Activated naive CD4-positive, alpha-beta T cell treated with anti-CD3 and anti-CD28 coated beads, Interleukin-2, amount 50 U/mL, for 72 hours (primary cell): ENCODE measurements at places on chromosomes 1 and 21. TPM values are rescaled to one million over a fixed set of nuclear protein-coding genes. Genes with fewer than 3 reads are reported as not detected.
A peak's percentile ranks its signal among the peaks of the same experiment; 100 is the strongest.

GRCh38 chr1:36620142-36620541 is 137.4 kb upstream of the CSF3R start:
- no peak for DNase-seq

GRCh38 chr1:42279055-42279454 is 56.0 kb downstream of the FOXJ3 start:
- DNase-seq, result no peak

DNA sequence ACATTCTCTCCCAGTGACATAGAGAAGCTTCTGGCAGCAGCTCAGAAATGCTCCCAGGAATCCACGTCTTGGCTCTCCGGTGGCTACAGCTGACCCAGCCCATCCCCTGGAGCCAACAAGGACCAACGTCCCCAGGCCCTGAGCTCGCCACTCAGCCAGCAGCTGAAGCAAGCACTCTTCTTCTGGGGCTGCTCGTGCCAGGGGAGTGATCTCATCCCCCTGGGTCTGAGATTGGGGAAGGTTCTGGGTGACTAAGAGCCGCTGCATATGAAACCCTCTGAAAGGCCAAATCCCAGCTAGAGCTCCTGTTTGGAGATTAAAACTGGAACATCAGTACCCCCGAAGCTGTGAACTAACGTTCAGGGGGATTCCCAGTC is 487.9 kb downstream of the NPHP4 start:
- DNase-seq, result no peak

DNA sequence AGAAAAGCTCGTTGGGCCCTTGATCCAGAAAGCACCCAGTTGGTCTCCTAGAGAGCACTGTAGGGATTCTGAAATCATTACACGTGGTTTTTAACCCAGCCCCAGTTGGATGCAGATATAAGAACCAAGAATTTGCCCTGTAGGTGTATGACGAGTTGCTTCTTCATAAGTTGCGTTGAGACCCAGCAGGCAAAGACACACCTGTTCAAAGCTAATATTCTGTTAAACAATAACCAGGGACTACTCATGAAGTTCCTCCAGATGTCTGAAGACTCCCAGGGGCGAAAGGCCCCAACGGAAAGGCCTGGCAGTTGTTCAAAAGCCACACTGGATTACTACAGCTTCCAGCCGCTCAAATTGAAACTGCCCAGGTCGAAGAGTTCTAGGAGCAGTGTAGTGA is 88.6 kb upstream of the HNRNPU start:
- no peak for DNase-seq

- DNase-seq, result no peak
These were observed 45.8 kb upstream of the HMGB4 start for GRCh38 chr1:33818071-33818470.

DNA sequence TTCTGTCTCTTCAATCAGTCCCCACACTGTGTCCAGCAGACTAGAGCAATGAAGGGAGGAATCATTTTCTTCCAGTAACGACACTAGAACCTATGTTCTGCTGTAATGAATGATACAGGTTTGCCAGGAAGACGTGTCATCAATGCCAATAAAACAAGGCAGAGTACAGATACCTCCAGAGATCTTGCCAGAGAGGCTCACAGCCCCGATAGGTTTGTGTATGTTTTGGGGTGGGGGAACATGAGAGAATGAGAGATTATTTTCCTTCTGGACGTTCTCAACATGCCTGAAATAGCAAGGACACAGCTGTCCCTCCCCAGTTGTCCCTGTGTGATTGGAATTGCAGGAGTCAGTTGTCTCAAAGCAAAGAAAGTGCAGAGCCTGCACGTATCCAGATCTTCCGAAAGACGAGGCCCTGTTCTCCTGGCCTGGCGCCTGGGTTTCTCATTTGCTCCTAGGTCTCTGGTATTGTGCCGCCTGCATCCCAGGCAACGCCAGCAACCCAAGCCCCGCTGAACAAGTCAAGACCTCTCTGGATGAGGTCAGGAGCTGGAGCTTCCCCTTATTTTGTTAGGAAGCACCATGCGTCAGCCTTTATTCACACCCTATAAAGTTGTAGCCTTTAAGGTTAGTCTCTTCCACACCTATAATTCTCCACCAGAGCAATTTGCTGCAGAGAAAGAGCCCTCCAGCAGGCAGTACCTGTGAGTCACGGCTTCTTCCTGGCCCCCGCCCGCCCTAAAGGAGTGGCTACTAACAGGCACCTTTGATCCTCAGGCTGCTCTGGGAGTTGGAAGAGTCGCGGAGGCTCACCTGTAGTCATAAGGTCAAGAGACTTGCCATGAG is 130.5 kb downstream of the TOMM20 start:
- peak; percentile 52 for DNase-seq

- no peak for DNase-seq
These were observed 53.0 kb upstream of the ADORA3 start for GRCh38 chr1:111556325-111557037.

- DNase-seq, result no peak
These were observed 4.8 kb downstream of the ETV3 start for GRCh38 chr1:157133426-157133825.

DNA sequence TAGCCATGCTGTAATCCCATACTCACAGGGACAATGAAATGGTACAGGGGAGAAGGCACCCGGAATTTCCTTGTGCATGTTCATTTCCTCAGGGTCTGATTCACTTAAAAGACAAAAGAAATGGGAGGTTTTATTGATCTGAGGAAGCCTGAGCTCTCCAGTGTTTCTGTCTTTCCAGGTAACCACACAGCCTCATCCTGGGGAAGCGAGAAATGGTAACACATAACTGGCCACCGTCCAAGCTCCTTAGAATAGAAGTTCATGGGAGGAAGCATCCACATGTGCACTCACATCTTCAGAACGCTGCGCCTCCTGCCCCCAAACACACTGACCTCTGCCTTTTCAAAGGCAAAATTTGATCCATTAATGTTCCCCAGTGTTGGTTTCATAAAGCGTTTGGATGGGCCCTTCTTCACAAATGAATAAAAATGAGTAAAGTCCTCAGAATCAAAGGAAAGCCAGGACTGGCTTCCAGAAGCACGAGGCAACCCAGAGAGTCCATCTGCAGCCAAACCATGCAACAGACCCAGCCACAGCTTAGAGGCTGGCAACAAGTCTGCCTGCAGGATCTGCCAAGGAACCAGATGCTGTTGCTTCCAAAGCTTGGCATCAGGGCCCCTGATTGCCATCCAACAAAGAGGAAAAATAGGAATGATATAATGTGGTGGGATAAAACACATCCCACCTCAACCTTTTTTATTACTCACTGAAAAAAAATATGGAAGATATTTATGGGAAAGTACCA is 120.3 kb downstream of the ZBTB18 start:
- DNase-seq, result no peak

DNA sequence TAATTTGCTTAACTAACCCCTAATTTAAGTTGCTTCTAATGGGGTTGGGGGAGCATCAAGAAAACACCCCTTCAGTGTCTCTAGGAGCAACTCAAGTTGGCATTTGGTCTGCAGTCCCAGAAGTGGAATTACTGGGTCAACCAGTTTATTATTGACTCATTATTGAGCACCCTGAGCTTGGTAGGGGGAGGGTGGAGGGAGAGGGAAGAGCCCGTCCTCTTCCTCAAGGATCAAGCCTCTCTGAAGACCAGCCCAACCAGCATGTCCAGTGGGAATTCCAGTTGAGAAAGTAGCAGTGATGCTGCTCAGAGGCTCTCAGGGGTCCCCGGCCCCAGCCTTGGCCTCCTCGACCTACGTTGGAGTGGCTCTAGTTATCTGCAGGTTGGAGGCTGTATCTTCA is 2.1 kb upstream of the PLA2G2F start:
- no peak for DNase-seq

GRCh38 chr1:11052839-11053757 is 6.1 kb upstream of the MASP2 start:
- DNase-seq, result no peak

- no peak for DNase-seq
These were observed 464.9 kb downstream of the CAMTA1 start for GRCh38 chr1:7250176-7250575.

DNA sequence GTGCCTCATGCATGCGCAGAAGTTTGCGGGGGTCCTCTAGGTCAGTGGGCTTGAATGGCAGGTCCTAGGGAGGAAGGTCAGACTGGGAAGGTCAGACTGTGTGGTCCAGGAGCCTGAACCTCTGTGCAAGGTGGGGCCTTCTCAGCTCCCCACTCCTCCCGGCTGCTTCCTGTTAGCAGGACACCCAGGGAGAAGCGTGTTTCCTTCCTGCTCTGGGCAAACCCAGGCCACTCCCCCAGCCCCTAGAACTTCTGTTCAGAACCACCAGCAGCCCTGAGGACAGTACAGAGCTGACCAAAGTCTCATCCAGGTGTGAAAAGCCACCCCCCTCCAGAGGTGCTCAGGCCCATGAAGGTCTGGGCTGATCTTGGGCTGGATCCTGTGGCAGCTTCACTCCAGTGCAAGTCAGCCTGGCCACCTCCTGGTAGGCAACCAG is 29.9 kb downstream of the NAV1 start:
- DNase-seq, result no peak

The LGALS8 gene
- 132 TPM for total RNA-seq

The SYT14 gene
- not detected for total RNA-seq
